Muscle of leg (tissue), 16 donors: ENCODE measurements at places on chromosomes 2 and 18. TPM values are rescaled to one million over a fixed set of nuclear protein-coding genes. Genes with fewer than 3 reads are reported as not detected.

Gene CAPN14
- polyA plus RNA-seq, result not detected

GRCh38 chr2:227996366-227996765 lies 124.9 kb downstream of the DAW1 start:
- peak; percentile 51 for DNase-seq

DNA sequence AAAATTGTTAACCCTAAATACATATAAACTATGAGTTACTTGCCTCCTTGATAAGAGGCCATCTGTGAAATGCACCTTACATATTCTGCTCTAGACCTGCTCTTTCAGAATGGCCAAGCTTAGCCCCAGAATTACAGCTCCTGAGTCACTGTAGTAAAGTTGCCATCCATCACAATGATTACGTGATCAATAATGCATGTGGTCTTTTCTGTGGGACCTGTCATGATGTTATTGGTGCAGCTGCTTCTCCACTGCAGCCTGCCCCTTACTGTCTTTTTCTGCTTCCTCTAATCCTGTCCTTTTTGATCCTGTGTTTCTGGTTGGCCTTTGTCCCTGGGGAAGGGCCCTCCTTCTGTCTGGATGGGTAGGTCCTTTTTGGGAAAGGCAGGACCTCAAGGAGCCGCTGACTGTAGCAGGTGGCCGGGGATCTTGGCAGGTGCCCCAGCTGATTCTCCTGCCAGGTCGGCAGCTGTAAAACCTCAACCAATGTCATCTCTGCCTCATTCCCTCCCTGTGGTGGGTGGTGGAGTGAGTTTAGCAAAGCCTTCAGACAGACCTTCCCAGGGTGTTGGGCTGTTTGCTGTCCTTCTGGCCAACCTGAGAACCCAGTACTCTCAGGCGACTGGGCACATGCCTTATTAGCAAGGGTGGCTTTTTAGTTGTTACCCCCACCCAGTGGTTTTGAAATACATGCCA lies 126.2 kb upstream of the EML6 start:
- DNase-seq, result peak; percentile 65

- DNase-seq, result no peak
These were observed 1012.8 kb upstream of the GYPC start for GRCh38 chr2:125643128-125643527.
